ENCODE measurements at places on chromosomes 6 and 20. TPM values are rescaled to one million over a fixed set of nuclear protein-coding genes. Genes with fewer than 3 reads are reported as not detected.

DNA sequence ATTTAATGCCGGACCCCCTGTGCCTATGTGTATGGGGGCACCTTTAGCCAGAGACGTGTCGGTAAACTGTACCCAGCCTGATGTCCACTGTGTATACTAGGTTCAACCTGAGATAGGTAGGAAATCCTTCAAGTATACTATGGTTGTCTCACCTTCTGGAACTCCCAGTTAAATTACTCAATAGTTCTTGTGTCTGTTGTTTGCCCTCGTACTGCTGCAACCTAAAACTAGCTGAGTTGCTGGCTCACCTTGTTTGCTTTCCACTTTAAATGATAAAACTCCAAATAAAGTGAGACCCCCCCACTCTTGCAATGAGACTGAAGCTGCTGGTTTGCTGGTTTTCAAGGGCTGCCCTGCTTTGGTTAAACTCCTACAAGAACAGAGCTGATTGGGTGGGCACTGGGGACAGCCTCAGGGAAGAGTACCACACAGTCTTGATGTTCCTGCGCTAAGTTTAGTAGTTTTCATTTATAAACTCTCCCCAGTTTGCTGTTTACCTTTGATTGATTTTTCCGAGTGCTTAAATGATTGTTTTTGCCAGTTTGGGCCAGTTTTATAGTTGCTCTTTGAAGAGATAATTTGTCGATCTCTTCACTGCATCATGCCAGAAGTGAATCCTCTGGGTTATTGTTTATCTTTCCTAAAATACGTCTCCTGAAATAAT lies 1281.8 kb upstream of the MAP3K7 start:
- DNase-seq, result no peak

CDH4 gene
- not detected for total RNA-seq

GRCh38 chr6:166679566-166679965 lies 52.5 kb upstream of the RPS6KA2 start:
- no peak for DNase-seq

DNA sequence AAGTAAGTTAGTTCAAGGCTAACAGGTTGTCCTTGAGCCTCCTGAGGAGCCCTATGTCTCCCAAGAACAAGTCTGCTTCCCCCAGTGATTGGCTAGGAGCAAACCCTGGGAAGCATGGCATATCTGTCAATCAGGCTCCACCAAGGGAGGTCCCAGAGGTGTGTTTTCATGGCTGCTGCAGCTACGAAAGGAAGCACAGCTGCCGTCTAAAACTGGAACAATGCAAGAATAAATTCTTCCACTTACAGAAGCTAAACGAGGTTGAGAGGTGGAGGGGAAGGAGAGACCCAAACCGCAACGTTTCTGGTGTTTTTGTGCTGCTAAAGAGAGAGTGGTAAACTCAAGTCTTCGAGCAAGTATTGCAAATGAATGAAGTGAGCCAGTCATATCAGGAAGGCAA lies 4.9 kb upstream of the PTGIS start:
- DNase-seq, result no peak
